Upper lobe of left lung (tissue), 6 donors: ENCODE measurements at places on chromosomes 7 and 10. TPM values are rescaled to one million over a fixed set of nuclear protein-coding genes. Genes with fewer than 3 reads are reported as not detected.

Gene PRPS1L1
- not detected for total RNA-seq

Gene NFKB2
- 67.6 TPM for total RNA-seq

Gene AOAH
- total RNA-seq, result 18.5 TPM

Gene BHLHA15
- total RNA-seq, result not detected

Gene PPP1R17
- not detected for total RNA-seq

Gene IKZF1
- total RNA-seq, result 60.8 TPM

Gene SNCG
- 8.6 TPM for total RNA-seq

Gene GNG11
- total RNA-seq, result 1.0 TPM

Gene DBF4
- 8.0 TPM for total RNA-seq

Gene ZFYVE27
- 26.5 TPM for total RNA-seq

Gene ADAM12
- 3.7 TPM for total RNA-seq

Gene CUZD1
- 1.1 TPM for total RNA-seq

Gene TEX47
- not detected for total RNA-seq

Gene SUPV3L1
- 23.8 TPM for total RNA-seq
